ENCODE measurements at places on chromosomes 5 and 9.

- no peak for DNase-seq
Measured at GRCh38 chr5:149289301-149289700, 17.6 kb downstream of the AFAP1L1 start.

- no peak for DNase-seq
Measured at GRCh38 chr5:74055486-74056106, 429.6 kb downstream of the ARHGEF28 start.

DNA sequence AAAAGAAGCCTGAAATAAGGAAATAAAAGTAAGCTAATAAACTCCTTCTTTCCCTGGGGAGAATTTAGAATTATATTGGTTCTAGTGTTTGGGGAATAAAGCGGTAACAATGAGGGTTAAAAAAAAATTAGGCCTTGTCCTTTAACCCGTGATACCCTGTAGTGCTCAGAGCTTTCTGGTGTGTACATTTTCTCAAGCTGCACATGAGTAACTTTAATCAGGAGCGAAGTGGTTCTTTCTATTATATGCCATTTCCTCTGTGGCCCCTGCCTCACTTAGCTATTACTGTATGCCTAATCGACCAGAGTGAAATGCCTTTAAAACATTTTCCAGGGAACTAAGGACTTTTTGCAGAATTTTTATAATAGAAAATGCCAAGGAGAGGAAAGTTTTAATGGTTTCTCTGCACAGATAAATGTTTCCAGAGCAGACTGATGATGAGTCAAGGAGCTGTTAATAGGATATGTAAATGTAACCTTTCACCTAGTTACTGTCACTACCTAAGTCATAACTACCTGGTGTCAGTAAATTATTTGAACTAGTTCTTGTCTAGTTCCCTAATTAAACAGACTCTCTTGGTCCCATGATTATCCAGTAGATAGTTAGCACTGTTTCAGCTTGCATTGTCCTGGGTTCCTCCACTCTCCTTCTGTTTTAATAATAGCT lies 7.6 kb downstream of the PAM start:
- no peak for DNase-seq

GRCh38 chr9:115191667-115192066 lies 73.7 kb upstream of the TNC start:
- DNase-seq = no peak

DNA sequence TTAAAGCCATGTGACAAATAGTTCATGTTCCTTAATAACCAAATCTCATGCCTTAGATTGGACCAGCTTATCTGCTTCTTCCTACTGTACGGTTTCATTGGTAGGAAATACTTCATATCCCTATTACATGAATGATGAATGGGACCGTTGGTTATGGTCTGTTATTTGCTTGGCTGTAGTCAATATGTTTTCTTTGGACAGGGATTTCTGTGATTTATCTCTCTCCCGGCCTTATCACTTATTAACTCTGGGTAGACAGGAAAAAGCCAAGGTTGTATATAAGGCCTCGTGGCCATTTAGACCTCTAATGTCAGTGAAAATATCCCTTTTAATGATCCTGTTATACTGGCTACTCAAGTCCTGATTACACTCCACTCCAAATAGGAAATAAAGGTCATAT lies 330.6 kb downstream of the EBF1 start:
- no peak for DNase-seq

- no peak for DNase-seq
Measured at GRCh38 chr9:72826996-72827949, 125.6 kb downstream of the ALDH1A1 start.

- DNase-seq = no peak
Measured at GRCh38 chr5:23494558-23494957, 12.9 kb upstream of the PRDM9 start.

GRCh38 chr9:12718482-12719026 lies 25.4 kb downstream of the TYRP1 start:
- DNase-seq = no peak

- DNase-seq = no peak
Measured at GRCh38 chr9:129001504-129002325, 26.4 kb downstream of the SH3GLB2 start.

DNA sequence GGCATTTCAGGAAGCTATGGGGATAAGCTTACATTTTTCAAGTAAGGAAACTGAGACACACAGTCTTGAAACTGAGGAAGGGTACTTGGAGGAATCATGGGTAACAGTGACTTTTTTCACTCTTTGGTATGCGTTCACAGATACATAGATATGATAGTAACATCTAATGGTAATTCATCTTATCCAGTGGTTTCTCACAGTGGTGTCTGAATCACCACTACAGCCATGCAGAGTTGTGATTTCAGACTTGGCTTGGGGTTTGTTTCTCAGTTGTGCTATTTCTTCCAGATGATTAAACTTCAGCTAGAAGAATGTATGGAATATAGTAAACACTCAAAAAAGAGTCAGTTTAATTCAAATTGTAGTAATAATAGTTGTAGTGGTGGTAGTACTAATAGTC lies 239.1 kb upstream of the NUDT12 start:
- no peak for DNase-seq

- DNase-seq = no peak
Measured at GRCh38 chr9:97741947-97742346, 44.8 kb upstream of the XPA start.

DNA sequence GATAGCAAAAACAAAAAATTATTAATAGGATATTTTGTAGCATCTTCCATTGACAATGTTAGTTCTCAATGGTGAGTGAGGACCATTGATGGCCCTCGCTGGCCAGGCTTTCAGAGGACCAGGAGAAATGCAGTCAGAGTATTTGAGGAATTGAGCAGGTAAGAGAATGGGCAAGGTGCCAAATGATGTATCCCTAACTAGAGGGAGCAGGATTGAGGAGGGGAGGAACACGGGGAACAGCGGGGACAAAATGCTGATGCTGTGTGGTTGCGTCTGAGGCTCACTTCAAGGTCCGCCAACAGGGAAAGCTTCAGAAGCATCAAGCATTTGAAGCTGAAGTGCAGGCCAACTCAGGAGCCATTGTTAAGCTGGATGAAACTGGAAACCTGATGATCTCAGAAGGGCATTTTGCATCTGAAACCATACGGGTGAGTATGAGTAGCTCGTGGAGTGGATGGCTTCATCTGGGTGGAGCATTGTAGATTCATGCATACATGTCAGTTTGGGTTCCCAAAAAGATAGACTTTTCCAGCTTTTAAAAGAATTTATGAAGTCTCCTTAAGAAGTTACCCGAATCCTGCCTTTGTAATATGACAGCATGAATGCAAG lies 16.2 kb downstream of the SPTAN1 start:
- no peak for DNase-seq

DNA sequence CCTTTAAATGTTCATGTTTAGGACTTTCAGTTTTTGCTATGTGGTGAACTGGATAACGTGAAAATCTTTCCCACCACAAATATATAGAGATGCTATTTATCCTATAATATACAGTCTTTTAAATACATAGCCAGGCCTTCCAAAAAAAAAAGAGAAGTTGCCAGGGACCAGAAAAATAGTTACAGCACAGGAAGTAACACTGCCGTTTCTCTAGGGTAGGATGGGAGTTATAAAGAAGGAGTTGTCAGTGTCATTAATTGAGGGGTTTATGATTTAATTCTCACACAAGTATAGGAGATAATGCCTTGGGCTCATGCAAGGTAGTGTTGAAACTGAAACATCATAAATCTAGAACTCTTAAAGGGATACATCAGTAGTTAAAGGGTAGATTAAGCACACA lies 83.9 kb downstream of the LRRC70 start:
- no peak for DNase-seq

GRCh38 chr9:86792136-86792535 lies 155.2 kb downstream of the GAS1 start:
- no peak for DNase-seq

GRCh38 chr9:133485531-133486260 lies 6.8 kb upstream of the SLC2A6 start:
- DNase-seq = no peak

DNA sequence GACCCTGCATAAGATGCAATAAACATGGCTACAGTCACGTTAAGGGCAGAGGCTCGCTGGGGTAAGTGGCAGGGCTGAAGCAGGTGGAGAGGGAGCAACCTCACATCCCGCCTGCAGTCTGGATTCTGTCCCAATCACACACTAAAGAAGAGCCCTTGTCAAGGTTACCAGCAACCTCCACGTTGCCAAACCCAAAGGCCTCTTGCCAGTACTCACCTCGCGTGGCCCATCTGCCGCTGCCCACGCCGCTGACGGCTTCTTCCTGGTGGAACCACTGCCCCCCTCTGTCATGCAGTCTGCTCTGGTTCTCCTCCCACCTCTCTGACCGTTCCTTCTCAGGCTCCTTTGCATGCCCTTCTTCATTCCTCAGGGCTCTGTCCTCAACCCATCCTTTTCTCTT lies 8.8 kb downstream of the AQP7 start:
- no peak for DNase-seq

DNA sequence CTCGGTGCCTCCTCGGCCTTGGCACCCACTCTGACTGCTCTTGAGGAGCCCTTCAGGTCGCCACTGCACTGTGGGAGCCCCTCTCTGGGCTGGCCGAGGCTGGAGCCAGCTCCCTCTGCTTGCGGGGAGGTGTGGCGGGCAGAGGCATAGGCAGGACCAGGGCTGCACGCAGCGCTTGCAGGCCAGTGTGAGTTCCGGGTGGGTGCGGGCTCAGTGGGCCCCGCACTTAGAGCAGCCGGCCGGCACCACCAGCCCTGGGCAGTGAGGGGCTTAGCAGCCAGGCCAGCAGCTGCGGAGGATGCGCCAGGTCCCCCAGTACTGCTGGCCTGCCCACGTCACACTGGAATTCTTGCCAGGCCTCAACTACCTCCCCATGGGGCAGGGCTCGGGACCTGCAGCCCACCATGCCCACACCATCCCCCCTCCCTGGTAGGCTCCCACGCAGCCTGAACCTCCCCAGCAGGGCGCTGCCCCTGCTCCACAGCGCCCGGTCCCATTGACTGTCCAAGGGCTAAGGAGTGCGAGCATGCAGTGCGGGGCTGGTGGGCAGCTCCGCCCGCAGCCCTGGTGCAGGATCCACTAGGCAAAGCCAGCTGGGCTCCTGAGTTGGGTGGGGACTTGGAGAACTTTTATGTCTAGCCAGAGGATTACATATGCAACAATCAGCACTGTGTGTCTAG lies 602.9 kb upstream of the ST8SIA4 start:
- no peak for DNase-seq

GRCh38 chr9:137423514-137424291 lies 510 bp downstream of the NOXA1 start:
- no peak for DNase-seq

DNA sequence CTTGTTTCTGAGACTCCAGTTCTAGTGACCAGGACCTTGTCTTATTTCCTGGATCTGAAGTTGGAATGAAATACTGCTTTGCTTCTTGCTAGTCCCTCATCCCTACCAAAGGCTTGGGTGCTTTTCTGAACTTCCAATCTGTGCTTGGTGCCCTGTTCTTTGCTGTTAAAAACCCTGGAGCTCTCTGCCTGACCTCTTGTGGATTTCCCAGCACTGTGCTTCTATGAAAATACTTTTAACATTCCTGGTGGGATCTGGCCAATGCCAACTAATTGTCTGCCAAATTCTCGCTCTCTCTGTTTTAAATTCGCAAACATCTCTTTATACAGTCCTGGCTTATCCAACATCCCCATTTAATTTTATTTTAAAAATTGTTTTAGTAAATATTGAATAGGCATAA lies 26.7 kb upstream of the CSNK1G3 start:
- DNase-seq = no peak

DNA sequence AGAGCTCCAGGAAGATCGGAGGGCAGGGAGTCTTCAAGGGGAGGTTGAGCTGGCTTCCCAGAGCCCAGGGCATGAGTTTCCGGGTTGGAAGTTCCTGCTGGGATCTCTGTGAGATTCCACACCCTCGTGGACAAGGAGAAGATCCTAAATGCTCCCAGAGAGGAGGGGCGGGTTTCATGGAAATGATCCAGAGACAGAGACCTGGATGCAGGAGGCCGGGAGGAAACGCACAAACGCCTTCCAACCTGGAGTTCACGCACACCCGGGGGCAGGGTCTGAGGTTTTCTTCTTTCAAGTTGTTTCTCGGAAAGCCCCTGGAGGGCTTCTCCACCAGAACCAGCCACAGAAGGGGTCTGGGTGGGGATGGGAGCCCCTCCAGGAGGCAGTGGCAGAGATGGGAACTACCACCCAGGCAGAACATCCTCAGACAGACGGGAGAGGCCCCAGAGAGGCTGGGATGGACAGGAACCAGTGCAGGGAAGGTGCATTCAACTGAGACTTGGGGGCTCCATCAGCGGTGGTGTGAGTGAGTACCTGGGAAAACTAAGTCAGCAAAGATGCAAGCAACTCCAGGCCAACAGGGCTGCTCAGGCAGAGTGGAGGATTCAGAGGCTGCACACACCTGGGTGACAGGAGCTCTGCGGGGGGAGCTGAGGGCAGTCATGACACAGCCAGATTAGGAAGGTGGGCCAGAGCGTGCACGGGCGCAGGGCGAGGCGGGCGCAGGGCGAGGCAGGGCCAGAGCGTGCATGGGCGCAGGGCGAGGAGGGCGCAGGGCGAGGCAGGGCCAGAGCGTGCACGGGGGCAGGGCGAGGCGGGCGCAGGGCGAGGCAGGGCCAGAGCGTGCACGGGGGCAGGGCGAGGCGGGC lies 52.1 kb upstream of the EXOC3 start:
- DNase-seq = no peak

DNA sequence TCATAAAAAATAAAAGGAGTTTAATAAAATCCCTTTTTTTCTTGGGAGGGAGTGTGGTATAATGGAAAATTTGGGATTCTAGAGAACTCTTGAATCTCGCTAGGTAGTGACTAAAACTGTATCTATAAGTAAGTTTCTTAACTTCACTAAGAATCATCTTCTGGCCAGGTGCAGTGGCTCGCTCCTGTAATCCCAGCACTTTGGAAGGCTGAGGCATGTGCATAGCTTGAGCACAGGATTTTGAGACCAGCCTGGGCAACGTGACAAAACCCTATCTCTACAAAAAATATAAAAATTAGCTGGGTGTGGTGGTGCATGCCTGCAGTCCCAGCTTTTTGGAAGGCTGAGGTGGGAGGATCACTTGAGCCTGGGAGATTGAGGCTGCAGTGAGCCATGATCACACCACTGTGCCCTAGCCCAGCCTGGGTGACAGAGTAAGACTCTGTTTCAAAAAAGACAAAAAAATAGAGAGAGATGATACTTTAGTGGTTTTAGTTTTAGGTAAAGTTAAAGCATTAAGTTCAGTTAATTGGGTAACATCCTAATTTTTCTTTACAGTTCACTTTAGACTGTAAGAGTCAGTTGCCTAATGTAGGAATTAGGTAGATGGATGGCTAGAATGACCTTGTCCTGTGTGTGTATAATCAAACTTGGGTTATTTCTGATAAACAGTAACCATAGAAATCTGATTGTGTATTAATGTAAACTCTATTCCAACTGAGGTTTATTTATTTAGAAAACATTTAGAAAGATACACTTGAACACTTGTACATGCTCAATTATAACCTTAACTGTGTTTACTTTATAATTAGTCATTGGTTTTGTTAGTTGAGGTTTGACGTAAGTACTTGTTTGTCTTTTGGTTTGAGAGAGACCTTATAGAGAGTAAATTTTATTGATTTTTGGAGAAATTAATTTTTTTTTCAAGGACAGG lies 17.8 kb downstream of the UNC13B start:
- no peak for DNase-seq

GRCh38 chr9:109114670-109115069 lies 5.1 kb downstream of the TMEM245 start:
- no peak for DNase-seq

GRCh38 chr5:3218916-3219650 lies 376.5 kb upstream of the IRX1 start:
- no peak for DNase-seq
